ENCODE measurements at places on chromosomes 2 and 18.

DNA sequence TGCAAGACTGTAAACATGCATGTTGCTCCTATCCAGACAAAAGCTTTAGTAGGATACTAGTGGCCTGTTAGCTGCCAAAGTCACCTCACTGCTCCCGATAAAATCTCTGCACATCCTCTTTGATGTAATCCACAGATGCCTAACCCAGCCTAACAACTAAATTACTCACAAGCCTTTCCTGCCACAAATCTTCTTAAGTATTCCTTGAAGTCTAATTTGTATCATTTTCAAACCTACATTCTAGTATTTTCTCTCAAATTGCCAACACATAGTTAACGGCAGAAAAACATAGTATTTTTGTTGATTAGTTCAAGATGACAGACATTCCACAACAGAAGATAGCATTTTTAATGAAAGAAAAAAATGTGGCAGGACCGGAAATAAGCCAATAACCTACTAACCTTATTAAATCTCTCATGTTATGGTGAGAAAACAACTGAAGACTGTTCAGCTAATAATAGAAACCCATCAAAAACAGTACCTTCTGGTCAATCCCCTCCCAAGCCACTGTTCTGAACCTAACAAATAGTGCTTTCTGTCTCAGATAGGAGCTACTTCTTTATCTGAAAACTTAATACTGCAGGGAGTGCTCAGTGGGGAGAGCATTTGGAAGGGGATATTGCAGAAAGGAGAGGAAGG, at the start of gene MPP4:
Gene MPP4, minus strand, starts transcription at position 57 of the 639 bp plus-strand sequence. CDS start 4,690 bp downstream, outside the sequence.
- DNase-seq, result no peak

DNA sequence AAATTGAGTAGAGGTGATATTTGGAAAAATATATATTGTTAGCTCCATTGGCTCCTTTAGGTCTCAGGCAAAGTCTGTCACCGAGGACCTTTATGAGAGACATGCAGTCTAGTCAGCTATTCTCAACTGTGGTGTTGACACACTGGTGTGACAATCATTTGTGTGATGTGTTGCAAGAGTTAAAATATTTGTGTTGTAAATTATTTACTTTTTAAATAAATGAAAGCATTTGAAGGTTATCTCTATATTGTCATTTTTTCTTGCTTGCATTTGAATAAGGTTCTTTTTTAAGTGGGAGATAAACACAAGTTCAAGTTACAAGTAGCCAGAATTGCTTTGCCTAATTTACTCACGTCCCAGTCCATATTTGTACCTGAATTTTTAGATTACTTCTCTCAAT, 4.3 kb downstream of the REL start:
- DNase-seq, result no peak

DNA sequence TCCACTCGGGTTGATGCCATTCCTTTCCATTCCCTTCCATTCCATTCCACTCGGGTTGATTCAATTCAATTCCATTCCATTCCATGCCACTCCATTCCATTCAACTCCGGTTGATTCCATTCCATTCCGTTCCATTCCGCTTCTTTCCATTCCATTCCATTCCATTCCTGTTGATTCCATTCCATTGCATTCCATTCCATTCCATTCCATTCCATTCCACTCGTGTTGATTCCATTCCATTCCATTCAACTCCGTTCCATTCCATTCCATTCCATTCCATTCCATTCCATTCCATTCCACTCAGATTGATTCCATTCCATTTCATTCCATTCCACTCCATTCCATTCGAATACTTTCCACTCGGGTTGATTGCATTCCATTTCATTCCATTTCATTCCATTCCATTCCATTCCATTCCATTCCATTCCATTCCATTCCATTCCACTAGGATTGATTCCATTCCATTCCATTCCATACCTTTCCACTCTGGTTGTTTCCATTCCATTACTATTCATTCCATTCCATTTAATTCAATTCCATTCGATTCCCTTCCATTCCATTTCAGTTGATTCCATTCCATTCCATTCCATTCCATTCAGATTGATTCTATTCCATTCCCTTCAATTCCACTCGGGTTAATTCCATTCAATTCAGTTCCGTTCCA, 1141.8 kb downstream of the RPIA start:
- no peak for DNase-seq

DNA sequence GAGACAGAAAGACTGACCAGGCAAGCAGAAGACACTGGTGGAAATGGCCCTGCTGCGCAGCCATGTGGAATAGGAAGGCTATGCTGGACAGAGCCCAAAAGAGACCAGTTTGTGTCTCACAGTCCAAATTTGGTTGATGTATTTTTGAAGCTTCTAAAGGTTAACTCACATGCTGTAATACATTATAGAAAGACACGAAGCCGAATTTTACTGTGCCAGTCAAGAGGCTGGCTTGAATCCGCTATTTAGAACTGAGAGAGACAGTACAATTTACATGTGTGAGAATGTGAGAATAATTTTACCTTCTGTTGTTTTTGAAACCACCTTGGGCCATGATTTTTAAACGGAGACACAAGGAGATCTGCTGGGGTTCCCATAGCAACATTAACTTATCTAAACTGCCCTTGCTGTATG, 113.6 kb downstream of the METTL8 start:
- no peak for DNase-seq

DNA sequence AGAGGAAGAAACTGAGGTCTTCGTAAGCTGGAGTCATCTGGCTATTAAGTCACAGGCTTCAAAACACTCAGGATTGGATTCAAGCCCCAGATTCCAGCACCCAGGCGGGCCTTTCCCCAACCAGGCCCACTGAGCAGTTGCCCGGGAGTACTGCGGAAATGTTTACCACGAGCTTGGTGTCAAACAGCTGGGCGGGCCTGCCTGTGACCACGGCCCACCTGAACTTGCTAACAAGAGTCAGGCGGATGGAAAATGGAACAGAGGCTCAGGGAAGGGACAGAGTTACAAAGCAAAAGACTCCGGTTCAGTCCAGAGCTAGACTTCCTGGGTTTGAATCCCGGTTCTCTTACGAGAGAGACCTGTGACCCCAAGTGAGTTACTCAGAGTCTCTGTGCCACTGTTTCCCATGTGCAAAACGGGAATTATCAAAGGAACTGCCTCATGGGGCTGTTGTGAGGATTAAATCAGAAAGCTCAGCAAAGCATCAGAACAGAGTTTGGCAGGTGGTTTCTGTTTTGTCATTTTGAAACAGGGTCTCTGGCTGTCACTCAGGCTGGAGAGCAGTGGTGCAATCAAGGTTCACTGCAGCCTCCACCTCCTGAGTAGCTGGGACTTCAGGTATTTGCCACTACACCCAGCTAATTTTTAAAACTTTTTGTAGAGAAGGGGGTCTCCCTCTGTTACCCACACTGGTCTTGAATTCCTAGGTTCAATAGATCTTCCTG, 49.0 kb upstream of the TFCP2L1 start:
- DNase-seq, result no peak

DNA sequence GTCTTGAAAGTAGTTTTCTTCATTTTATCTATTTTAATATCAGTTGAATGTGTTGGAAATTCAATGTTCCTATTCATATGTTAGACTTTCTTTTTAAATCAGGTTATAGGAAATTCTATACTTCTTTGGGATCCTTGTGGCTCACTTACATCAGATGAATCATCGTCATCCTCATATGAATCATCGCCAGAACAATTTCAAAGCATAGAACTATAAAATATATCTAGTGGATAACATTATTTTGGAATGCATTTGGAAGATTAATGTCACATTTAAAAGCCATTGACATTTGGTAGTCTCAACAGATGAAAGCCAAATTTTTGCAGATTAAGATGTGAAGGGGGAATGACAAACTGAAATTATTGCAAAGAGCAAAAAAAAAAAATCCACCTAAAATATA, 94.1 kb downstream of the FAM161A start:
- no peak for DNase-seq
